CD4-positive, alpha-beta T cell treated with Interleukin-17A for 4 hours (primary cell): ENCODE measurements at places on chromosomes 1 and 21.
A peak's percentile ranks its signal among the peaks of the same experiment; 100 is the strongest.

DNA sequence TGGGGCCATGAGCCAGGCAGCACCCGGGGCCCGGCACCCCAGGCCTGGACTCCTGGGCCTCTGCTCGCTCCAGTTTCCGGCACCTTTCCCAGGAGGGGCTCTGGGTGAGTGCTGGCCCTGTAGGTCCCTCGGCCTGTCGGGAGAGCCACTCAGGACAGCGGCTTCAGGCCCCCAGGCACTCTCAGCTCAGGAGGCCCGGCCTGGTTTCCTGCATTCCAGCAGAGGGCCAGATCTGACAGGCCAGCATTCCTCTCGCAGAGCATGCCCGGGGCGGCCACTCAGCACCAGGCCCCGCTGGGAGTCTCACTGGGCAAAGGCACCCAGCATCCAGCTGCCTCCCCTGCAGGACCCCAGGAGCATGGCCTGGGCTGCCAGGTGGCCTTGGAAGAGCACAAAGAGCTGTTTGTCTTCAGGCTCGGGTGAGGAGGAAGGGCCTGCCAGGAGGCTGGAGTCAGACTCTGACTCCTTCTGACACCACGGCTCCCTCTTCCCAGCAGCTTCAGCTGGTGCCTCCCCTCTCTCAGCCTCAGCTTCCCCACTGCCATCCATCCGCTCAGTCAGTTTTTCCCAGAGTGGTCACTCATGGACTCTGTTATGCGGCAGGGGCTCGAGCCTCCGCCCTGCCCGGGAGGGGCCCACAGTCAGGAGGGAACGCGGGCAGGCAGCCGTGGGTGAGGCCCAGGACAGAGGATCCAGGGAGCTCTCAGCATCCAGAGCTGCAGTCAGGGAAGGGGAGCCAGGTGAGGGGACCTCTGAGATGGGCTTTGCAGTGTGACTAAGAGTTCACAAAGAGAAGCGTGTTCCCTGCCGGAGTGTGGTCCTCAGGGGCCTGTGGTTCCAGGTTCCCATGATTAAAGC lies 51.7 kb downstream of the WNT9A start:
- DNase-seq, result peak; percentile 2

DNA sequence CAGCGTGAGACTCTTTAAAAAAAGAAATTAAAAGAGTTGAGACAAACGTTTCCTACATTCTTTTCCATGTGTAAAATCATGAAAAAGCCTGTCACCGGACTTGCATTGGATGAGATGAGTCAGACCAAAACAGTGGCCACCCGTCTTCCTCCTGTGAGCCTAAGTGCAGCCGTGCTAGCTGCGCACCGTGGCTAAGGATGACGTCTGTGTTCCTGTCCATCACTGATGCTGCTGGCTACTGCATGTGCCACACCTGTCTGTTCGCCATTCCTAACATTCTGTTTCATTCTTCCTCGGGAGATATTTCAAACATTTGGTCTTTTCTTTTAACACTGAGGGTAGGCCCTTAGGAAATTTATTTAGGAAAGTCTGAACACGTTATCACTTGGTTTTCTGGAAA lies 31.2 kb downstream of the IFNAR1 start:
- DNase-seq, result no peak

- DNase-seq, result no peak
Observed at GRCh38 chr1:211355873-211356272, 29.2 kb downstream of the TRAF5 start.

- DNase-seq, result no peak
Observed at GRCh38 chr1:198072177-198072576, 84.6 kb upstream of the NEK7 start.

DNA sequence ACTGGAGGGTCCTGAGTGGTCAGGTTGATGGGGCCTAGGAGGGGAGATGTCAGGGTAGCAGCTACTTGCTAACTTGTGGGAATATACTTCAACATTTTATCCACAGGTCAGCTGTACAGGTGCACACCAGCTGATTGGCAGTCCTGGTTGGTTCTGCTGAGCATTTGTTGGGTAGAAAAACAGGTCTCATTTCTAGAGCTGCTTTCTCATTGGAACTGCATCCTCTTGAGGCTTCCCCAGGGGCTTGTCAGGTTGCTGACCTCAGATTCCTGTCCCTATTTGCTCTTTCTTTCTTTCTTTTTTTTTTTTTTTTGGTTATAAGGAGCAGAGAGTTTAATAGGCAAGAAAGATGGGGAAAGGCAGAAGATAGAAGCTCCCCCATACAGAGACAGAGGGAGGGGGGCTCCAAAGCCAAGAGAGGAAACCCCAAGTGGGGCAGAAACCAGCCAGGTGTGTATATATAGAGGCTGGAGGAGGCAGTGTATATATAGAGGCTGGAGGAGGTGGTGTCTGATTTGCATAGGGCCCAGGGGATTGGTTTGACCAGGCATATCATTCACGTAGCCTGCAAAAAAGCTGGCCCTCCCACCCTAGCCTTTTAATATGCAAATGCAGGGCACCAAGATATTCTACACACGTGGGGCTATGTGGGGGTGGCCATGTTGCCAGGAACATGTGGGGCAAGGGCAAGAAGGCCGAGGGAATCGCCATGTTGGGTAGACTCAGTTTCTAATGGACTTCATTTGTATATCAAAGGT lies 57.3 kb upstream of the STUM start:
- no peak for DNase-seq
